ENCODE measurements at places on chromosomes 16 and 17. TPM values are rescaled to one million over a fixed set of nuclear protein-coding genes. Genes with fewer than 3 reads are reported as not detected.
A peak's percentile ranks its signal among the peaks of the same experiment; 100 is the strongest.

The KRT24 gene
- total RNA-seq = not detected

The TTLL6 gene
- total RNA-seq = not detected

The NPIPA2 gene
- 7.3 TPM for total RNA-seq

The KRTAP1-1 gene
- not detected for total RNA-seq

The CDH1 gene
- 1.0 TPM for total RNA-seq

The SPEM2 gene
- total RNA-seq = not detected

- DNase-seq = no peak
- H3K27ac ChIP-seq = no peak overlapping the region
- H3K4me1 ChIP-seq = no peaks in the 10 kb centered on the region
Measured at GRCh38 chr17:46773221-46773605, 45.3 kb downstream of the WNT3 start.

The ATMIN gene
- 29.1 TPM for total RNA-seq

The KRTAP9-4 gene
- total RNA-seq = not detected

GRCh38 chr16:51470492-51470891 lies 319.4 kb upstream of the SALL1 start:
- H3K36me3 ChIP-seq = no peaks in the 10 kb centered on the region
- no peaks in the 10 kb centered on the region for H3K27me3 ChIP-seq

GRCh38 chr17:32006957-32007462 lies at the start of gene LRRC37B:
TSS of gene LRRC37B (plus strand) at chr17:32007383. CDS start at chr17:32021393, 14,010 bp downstream.
- no peaks in the 10 kb centered on the region for H3K36me3 ChIP-seq
- no peaks in the 10 kb centered on the region for H3K27me3 ChIP-seq
- peak; percentile 91 for DNase-seq
- H3K27ac ChIP-seq = no peak within 1 kb of the TSS

All from aorta (tissue), 5 donors.